Endodermal cell (in vitro differentiated cells): ENCODE measurements at places on chromosomes 5 and 9.

DNA sequence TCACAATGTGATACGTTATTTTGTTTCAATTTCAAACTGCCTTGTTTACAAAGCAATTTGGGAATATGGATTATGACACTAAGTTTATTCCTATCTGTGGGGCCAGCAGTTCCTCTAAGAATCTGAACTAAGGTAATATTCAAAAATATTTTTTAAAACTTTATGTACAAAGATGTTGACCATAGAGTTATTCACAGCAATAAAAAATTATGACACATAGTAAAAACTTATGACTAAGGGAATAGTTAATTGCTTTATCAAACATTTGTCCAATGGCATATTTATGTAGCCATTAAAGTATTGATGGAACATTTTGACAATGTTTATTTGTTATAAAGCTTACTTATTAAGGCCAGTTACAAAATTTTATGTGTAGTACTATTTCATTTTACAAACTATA, 73.4 kb upstream of the FREM1 start:
- DNase-seq, result no peak

- DNase-seq, result no peak
These were observed 128.8 kb downstream of the TMC1 start for GRCh38 chr9:72650206-72650605.

DNA sequence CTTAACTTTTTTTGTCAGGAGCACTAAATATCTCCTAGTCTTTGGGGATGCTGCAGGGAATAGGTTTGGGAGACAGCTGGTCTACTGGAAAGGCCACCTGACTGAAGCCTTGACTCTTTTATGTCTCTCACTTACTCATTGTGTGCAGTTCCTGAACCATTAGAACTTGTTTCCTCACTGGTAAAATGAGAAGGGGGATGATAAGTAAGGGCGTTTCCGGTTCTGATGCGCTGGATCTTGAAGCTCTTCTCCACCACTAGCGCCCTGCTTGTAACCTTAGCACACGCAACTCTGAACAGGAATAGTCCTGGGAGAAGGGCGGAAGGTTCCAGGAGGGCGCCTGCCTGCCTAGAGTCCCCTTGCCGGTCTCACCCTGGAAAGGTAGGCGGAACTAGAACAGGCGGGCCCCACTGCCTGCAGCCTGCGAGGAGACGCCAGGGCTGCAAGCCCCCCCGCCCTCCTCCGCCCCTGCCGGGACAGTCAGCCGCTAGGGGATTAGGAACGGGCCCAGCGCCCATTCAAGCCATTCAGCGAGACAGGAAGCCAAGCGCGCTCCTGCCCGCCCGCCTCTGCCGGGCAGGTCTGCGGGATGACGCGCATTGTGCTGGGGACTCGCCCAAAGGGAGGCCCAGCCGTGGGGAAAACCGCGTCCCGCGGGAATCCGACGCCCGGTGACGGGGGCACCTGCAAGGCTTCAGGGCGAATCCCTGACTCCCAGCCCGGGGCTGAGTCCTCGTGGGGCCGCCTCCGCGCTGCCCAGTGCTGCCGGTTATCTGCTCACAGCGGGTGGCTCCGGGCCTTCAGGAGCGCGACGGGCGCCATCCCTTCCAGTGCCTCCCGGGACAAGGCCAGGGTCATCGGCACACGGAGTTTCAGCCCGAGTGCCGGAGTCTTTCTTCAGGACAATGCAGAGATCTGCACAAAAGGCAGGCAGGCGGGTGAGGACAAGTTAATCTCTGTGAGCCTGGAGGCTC, 44.0 kb upstream of the XPA start:
- DNase-seq, result peak; percentile 96

DNA sequence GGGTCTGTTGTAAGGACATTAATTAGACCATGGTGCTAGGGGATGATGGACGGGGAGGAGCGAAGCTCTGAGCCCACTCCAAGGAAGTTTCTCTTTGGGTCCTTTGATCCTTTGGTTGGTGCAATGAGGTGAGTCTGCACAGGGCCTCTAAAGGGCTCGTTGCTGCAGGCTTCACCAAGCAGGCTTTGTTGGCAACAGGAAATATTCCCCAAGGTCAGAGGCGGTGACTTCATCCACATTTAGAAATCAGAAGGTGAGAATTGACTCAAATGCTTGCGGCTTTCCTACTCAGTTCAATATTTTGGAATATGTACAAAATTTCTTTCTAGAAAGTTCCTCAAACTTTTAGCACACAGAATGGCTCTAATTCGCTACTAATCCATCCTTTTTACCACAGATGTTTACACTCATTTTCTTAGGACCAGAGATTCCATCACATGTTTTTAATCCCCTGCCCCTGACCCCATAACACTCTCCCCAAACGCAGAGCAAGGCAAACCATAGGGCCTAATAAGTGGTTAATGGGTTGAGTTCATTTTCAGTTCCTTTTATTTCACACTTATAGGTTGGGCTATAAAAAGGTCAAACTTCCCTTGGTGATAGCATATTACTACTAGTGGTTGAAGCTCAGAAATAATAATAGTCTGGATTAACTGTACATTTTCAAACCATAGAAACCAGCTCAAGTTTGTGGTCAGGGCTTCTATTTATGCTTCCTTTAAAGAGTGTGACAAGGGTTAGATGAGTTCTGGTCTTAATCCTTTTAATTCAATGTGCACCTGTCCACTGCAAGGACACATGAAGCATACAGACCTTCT, 37.3 kb upstream of the TMEM252 start:
- no peak for DNase-seq

DNA sequence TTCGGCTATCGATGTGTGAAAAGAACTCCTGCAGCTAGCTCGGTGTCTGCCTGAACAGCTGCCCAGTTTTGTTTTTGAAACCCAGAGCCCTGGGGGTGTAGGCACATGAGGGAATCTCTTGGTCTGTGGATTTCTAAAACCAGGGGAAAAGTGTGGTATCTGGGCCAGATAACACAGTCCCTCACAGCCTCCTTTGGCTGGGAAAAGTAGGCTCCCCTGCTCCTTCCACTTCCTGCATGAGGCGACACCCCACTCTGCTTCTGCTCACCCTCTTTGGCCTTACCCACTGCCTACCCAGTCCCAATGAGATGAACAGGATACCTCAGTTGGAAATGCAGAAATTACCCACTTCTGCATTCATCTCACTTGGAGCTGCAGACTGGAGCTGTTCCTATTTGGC, 9.5 kb upstream of the CDO1 start:
- DNase-seq, result no peak

DNA sequence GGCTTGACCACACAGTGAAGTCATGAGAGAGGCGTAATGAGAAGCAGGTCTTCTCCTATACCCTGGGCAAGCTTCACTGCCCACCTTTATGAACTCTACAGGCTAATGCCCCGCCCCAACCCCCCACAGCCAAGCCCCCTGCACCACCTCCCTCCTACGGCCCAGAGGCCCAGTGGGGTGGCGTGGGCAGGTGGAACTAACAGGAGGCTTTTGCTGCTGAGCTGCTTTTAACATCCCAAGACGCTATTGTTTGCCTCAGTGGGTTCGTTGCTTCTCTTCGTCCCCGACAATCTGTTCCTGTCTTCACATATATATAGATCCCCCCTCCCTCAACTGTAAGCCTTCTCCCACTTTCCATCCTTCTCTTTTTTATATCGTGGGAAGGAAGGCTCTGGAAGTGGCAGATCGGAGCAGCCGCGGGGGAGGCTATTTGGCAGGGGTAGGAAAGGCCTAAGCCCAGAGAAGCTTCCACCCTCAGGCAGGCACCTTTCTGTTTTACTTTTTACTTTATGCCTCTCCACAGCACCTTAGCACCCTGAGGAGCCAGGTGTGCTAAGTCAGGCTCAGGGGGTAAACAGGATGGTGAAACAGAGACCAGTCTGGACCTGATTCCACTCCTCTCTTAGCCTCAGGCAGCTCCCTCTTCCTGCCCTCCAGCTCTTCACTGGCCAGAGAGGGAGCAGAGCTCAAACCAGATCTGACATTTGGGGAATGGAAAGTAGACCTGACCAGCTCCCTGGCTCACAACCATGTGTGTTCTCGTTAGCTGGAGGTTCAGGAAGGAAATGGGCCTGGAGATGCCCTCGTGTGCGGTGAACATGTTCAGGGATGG, 26.5 kb downstream of the CD74 start:
- DNase-seq, result no peak

DNA sequence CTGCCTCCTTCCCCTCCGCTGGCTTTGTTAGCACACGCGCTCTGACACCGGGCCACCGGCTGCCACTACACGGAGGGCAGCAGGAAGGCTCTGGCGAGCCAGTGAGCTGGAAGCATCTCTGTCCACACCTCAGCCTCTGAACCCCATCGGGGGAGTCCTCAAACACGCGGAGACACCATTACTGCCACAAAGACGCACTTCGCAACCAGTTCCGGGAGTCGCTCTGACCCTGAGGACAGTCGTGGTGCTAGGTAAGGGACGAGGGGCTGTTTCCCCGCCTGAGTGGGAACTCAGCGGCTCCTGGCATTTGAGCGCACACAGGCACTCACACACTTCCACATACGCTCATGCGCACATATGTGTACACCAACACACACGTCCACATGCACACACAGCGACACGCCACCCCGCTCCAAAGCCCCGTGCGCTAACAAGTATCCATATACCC, 160.0 kb downstream of the C9orf152 start:
- peak; percentile 79 for DNase-seq

GRCh38 chr9:19229595-19230354, 718 bp upstream of the DENND4C start:
- peak; percentile 92 for DNase-seq

DNA sequence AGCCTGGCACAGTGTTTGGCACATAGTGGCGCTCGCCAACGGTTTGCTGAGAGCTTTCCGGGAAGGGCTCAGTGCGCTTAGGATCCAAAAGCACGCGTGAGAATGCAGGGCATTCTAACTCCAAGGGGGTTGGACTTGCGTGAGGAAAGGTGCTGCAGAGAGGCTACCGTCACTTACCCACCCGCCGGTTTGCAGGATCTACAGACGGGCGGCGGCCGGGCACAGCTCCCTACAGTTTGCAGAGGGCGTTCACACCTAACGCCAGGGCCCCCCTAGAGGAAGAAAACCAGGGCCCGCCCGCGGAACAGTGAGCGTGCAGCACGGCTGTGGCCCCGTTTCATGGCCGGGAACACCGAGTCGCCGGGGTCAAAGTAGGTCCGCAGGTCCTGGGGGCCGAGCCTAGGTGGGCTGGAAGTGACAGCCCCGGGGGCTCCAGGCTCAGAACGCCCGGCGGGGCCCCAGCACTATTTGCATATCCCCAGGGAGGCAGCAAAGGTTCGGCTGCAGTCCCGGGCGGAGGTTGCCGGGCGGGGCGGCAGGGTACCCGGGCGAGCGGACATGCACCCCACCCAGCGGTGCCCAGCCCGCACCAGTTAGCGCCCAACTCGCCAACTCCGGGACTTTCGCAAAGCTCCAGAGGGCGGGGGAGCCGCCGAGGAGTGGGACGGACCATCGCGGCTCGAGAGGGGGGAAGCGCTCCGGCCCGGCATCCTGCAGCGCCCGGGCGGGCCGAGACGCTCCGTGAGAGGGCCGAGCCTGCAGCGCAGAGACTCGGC, 526 bp upstream of the GALNT10 start:
- DNase-seq, result peak; percentile 91

- no peak for DNase-seq
These were observed 68.6 kb downstream of the SH3PXD2B start for GRCh38 chr5:172385707-172386106.

GRCh38 chr9:133044661-133045060, 13.9 kb downstream of the GTF3C5 start:
- no peak for DNase-seq

- DNase-seq, result peak; percentile 73
These were observed 339.2 kb downstream of the ADAMTS6 start for GRCh38 chr5:65142511-65143011.

GRCh38 chr5:115069087-115069968, 100.4 kb downstream of the TRIM36 start:
- DNase-seq, result peak; percentile 79

DNA sequence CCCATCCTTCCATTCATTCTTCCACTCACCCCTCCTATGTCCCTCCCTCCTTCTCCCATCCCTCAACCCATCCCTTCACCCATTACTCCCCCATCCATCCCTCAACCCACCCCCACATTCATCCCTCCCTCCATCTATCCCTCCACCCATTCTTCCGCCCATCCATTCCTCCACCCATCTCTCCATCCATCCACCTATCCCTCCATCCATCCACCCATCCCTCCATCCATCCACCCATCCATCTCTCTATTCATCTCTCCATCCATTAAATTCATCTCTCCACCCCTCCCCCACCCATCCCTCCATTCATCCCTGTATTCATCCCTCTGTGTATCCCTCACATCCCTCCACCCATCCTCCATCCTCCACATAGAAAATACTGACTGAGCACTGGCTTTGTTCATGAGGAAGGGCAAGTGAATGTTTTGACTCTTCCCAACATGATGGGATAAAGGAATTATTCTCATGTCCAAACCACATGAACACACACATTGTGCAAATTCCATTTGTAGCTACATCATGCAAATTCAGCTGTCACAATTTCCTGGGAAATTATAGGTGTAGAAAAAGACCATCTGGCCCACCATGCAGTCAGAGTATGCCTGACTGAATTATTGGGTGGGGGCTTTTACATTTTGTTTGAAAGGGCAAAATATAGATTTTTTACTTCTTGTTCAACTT, 6.9 kb upstream of the VAV2 start:
- no peak for DNase-seq
